ENCODE measurements at places on chromosomes 1 and 21. TPM values are rescaled to one million over a fixed set of nuclear protein-coding genes. Genes with fewer than 3 reads are reported as not detected.

ADCY10 gene
- total RNA-seq, result 0.37 TPM

LCK gene
- 0.90 TPM for total RNA-seq

CNIH3 gene
- 5.8 TPM for total RNA-seq

DENND2D gene
- total RNA-seq, result 23.9 TPM

DIRAS3 gene
- 3.0 TPM for total RNA-seq

IARS2 gene
- 71.1 TPM for total RNA-seq

OR6K3 gene
- not detected for total RNA-seq

LAMTOR5 gene
- total RNA-seq, result 22.1 TPM

- no peak for DNase-seq
These were observed 24.1 kb downstream of the IFFO2 start for GRCh38 chr1:18932387-18932786.

DNA sequence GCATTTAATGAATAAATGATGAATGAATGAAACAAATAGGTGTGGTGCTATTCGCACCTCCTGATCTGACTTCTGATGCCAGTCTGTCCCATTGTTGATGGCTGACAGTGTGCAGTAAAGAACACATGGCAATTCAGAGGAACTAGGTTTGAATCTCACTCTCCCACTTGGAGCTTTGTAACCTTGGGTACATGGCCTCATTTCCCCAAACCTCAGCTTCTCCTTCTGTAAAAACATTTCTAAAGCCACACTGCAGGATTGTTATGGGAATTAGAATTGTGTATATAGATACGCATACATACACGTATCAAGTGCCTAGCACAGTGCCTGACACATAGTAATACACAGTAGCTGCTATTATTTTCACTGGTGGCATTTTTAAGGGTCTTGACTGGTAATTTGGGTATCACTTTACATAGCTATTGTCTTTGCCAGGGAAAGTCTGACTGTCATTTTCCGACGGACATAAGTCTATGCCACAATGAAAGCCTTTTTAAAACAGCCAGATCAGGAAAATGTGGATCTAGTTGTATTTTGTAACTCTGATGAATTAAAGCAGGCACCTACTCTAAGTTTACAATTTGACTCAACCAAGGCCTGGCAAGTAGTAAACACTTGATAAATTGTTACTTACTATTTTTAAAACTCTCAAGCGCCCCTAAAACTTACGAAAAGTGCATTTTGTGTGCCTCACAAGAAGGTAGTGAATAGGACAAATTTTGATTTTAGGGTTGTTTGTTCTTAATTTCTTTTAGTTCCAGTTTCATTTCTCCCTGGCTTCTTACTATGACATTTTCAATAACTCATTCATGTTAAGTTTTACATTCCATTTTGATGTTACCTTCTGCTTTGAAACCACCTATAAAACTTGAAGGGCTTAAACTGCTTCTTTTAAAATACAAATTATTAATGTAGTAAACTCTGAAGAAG lies 164.4 kb downstream of the SDCCAG8 start:
- no peak for DNase-seq

DNA sequence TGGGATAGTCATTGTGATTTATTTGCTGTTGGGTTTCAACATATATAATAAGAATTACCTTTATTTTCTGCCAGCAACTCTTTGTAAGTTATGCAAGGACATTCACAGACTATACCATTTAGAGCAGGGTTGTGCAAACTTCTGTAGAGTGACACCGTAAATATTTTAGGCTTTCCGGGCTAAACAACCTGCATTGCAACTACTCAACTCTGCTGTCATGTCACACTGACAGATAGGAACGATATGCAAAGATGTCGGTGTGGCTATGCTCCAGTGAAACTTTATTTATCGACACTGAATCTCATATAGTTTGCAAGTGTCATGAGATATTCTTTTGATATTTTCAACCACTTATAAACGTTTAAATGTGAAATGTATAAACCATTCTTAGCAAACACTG lies 210.4 kb downstream of the BACH1 start:
- no peak for DNase-seq

DNA sequence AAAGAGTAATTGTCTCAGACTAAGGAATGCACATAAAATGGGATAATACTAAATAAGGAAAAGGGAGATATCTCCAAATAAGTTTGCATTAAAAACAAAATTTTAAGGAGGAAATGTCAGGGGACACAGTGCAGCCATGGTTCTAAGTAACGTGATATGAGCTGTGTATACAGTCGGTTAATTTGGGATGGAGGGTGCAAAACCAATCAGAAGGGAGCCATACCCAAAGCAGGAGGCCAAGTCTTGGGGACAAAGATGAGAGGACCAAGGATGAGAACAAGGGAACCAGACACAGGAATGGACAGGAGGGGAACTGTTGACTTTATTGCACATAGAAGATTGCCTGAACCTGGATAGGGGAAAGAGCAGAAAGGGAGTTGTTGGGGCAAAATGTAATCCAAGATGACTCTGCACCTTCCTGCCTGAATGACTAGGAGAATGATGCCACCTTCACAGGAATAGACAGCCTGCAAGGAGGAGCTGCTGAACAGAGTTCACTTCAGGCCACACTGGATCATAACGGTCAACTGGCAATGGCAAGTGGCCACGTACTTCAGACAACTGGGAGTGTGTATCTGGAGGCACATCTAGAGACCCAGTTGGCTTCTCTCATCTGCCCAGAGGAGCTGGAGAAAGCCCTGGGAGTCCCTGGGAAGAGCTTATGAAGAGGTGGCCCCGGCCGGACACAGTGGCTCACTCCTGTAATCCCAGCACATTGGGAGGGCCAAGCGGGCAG lies 22.0 kb upstream of the BOLA1 start:
- DNase-seq, result no peak

- no peak for DNase-seq
These were observed 10.6 kb downstream of the APCS start for GRCh38 chr1:159598196-159598595.

- DNase-seq, result no peak
These were observed 77.1 kb upstream of the IPO9 start for GRCh38 chr1:201751872-201752271.

- DNase-seq, result no peak
These were observed 83.4 kb upstream of the NEGR1 start for GRCh38 chr1:72365693-72366092.

DNA sequence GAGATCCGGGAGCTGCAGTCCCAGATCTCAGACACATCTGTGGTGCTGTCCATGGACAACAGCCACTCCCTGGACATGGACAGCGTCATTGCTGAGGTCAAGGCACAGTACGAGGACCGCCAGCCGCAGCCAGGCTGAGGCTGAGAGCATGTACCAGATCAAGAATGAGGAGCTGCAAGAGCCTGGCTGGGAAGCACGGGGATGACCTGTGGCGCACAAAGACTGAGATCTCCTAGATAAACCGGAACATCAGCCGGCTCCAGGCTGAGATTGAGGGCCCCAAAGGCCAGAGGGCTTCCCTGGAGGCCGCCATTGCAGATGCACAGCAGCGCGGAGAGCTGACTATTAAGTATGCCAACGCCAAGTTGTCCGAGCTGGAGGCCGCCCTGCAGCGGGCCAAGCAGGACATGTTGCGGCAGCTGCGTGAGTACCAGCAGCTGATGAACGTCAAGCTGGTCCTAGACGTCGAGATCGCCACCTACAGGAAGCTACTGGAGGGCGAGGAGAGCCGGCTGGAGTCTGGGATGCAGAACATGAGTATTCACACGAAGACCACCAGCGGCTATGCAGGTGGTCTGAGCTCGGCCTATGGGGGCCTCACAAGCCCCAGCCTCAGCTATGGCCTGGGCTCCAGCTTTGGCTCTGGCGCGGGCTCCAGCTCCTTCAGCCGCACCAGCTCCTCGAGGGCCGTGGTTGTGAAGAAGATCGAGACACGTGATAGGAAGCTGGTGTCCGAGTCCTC lies 25.5 kb downstream of the ETV3L start:
- DNase-seq, result peak; percentile 17

GRCh38 chr21:37787456-37787855 lies 128.8 kb downstream of the KCNJ6 start:
- no peak for DNase-seq

GRCh38 chr1:234899041-234899729 lies 229.5 kb downstream of the TOMM20 start:
- no peak for DNase-seq

- DNase-seq, result no peak
These were observed 27.7 kb downstream of the PTPRF start for GRCh38 chr1:43558346-43558841.

- no peak for DNase-seq
These were observed 105.6 kb upstream of the PLXNA2 start for GRCh38 chr1:208349694-208350330.

DNA sequence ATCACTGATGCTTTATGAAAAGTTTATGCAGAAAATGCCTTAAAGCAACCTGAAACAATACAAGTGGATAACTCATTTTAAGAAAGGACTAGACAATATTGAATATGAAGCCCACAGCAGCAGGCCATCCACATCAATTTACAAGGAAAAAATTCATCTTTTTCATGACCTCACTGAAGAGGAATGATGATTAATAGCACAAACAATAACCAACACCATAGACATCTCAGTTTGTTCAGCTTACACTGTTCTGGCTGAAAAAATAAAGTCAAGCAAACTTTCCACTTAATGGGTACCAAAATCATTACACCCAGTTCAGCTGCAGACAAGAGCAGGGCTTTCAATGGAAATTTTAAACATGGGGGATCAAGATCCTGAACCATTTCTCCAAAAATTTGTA lies 380.6 kb upstream of the NEGR1 start:
- DNase-seq, result no peak

Measured in urinary bladder (tissue), 4 donors.